T-helper 17 cell (primary cell): ENCODE measurements at places on chromosomes 5 and 9.

- no peak for DNase-seq
Measured at GRCh38 chr5:121500310-121500709, 351.4 kb upstream of the FTMT start.

- no peak for DNase-seq
Measured at GRCh38 chr9:121709798-121710197, 58.4 kb downstream of the DAB2IP start.

DNA sequence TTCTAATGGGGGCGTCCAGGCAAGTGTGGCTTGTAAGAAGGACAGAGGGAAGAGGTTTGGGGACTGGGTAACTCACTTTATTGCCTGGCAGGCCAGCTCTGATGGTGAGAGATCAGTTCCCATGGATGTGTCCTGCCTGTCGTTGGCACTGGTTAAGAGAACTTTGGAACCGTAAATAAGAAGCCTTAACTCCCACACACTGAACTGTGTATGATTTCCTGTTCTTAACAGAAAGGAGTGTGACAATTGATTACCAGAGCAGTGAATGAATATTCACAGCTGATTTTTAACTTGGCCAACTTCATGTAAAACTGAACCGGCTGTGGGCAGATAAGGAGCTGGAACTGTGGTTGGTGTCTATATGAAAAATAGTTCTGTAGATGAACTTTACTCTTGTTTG is 63.2 kb downstream of the MEGF10 start:
- no peak for DNase-seq

GRCh38 chr5:142600611-142601358 is 85.1 kb downstream of the FGF1 start:
- DNase-seq, result no peak

- no peak for DNase-seq
Measured at GRCh38 chr9:130634191-130634768, 30.1 kb upstream of the PRDM12 start.

DNA sequence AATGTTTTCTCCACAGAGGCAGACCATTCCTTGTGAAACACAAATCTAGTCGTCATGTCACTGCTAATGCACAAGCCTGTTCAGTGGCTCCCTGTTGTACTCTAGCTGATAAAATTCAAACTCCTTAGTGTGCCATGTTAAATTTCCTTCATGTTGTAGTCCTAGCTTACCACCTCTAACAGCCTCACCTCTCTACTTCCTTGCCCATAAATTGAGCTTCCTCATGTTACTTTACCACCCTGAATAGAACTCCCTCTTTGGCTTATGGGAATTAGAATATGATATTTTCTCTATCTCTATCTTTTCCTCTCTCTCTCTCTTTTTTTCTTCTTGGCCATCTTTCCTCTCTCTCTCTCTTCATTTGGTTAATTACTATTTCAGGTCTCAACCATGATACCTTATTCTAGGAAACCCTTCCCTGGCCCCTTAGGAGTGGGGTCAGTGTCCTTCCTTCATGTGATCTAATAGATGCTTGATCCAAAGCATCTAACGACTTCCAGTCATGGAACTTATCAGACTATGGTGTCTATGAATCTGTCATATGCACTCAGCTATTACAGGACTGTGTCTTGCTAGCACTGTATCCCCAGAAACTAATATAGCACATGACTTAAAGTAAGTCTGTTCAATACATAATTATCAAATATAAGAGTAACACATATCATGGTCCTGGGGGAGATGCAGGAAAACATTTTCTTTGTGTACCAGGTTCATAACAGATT is 31.5 kb upstream of the ALDH1A1 start:
- no peak for DNase-seq

- DNase-seq, result no peak
Measured at GRCh38 chr5:154101184-154101583, 62.4 kb downstream of the MFAP3 start.

DNA sequence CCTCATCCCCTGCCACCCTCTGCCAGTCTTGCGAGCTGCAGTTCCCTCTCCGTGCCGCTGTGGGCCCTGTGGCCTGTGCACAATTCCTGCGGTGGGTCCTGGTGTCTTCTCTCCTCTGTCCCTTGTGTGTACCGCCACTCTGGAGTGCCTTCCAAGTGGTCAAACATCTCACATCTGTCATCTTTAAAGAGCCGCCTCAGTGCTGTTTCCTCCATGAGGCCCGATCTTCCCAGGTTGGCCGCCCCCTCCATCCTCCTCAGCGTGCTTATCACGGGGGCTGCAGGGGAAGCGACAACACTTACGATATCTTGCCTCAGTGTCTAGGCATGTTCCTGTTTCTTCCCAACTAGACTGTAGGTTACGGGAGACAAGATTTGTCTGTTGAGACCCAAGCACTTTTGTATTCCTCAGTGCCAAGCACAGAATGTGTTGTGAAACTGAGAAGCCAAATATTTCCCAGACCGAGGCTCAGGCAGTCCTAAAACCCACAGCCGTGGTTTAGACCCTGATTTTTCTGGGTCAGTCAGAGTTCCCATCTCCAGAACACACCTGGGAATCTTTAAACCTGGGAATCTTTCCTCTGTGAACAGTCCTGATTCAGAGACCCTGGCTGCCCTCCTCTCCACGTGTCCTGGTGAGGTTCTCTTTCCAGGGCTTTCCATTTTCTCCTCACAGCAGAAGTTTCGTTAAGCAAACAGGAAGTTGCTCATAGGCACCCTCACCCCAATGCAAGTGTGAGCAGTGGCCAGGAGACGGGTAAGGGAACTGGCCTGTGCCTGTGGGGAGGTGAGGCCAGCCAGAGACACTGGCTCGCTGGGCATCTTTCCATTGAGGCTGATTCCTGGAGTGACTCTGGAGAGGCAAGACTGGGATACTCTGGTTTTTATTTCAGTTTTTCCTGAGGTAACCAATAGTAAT is 28.8 kb downstream of the SLC46A2 start:
- DNase-seq, result no peak

- no peak for DNase-seq
Measured at GRCh38 chr5:131593921-131594320, 41.1 kb downstream of the RAPGEF6 start.
